NCI-H446 (cell line): ENCODE measurements at places on chromosomes 6 and 20.

DNA sequence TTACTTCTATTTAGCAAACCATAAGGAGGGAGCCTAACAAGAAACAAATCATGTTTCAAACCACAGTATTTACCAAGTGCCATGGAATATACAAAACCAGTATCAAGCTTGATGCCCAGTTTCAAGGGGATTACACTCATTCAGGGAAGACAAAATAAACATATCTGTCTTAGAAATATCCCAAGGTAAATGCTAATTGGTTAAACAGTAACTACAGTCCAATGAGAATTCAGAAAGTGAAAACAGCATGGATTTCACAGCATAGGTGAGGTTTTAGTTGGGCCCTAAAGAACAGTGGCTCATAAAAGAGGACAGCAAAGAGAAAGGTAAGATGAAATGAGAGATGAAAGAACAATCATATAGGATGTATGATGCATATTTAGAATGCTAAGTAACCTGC lies 110.3 kb downstream of the CHD6 start:
- no peak for DNase-seq

DNA sequence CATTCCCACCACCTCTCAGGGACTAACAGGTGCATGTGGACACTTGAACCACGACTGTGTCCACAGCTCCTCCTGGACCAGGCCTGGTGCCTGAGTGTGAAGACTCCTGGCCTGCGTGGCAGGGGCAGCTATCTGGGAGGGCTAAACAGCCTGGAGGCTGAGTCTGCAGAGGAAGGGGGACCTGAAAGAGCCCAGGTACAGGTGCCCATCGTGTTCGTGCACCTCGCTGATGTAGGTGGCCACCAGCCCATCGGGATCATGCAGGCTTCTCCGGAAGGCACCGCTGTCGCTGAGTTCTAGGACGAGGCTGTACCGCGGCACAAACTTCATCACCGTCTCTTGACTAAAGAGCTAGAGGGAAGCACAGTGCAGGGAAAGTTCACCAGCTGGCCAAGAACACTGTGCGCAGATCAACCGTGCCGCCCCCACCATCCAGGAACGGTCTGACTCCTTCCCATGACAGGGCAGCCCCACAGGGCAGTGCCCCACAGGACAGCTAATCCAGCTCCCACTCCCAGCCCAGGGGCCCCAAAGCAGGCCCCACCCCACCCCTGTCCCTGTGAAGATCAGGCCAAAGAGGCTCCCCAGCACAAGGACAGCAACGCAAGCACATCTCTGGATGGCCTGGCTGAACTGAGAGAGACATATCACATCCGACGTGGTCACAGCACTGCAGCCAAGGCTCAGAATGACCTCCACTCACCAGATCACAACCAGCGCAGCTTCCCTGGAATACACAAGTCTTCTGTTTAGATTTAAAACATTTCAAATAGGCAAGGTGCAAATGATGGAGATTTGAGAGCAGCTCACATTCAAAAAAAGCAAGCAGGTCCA lies 14.8 kb downstream of the CST7 start:
- DNase-seq = no peak

GRCh38 chr6:1923449-1923848 lies 313.7 kb downstream of the FOXC1 start:
- DNase-seq = no peak

DNA sequence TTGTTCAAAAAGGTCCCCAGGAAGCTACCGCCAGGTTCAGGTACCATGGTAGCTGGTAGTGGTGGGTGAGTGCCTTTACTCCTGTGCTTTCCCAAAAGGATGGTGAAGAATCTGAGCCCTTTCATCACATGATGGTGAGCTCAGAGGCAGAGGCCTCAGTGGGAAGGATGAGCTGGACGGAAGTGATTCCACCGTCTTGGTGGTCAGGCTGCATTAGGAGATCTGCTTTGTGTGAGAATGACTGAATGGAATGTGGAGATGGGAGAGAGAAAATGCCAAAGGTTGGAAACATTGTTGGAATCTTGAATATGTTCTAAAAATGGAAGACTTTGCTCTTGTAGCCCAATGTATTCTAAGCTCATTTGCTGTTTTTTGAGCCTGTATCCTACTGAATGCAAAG lies 108.1 kb upstream of the SCP2D1 start:
- DNase-seq = no peak

DNA sequence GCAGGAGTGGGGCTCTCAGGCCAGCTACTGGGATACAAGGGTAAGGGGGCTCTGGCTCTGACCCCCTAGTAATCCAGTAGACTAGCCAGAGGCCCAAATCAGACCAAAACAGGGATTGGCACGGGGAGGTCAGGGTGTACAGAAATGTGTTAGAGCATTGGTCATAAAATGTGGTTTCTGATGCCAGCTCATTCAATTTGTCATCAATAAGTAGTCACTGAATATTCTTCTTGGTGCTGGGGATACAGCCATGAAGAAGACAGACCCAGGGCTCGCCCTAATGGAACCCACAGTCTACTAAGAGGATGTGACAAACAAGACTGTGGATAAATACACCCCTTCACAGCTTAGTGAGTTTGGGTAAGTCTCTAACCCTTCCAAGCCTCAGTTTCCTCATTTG lies 11.1 kb downstream of the MAP1LC3A start:
- no peak for DNase-seq

GRCh38 chr20:14234666-14235295 lies 102.6 kb downstream of the FLRT3 start:
- no peak for DNase-seq

GRCh38 chr6:131937226-131937625 lies 13.9 kb downstream of the CCN2 start:
- no peak for DNase-seq

DNA sequence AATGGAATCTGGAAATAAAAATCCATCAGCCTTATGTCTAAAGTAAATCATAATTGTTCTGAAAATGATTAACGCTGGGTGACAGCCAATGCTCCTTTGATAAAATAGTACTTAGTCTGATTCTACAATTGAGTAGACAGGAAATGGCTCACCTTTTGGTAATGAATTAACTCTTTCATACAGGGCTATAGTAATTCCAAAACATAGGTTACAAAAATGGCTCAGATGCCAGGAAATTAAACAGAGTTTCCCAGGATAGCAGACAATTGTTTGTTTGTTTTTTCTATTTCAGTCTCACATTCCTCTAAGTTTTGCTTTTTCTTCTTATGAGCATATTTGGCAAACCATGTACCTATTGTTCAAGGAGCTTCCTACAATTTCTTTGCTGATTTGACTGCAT lies 257.2 kb upstream of the EPHA7 start:
- DNase-seq = no peak

DNA sequence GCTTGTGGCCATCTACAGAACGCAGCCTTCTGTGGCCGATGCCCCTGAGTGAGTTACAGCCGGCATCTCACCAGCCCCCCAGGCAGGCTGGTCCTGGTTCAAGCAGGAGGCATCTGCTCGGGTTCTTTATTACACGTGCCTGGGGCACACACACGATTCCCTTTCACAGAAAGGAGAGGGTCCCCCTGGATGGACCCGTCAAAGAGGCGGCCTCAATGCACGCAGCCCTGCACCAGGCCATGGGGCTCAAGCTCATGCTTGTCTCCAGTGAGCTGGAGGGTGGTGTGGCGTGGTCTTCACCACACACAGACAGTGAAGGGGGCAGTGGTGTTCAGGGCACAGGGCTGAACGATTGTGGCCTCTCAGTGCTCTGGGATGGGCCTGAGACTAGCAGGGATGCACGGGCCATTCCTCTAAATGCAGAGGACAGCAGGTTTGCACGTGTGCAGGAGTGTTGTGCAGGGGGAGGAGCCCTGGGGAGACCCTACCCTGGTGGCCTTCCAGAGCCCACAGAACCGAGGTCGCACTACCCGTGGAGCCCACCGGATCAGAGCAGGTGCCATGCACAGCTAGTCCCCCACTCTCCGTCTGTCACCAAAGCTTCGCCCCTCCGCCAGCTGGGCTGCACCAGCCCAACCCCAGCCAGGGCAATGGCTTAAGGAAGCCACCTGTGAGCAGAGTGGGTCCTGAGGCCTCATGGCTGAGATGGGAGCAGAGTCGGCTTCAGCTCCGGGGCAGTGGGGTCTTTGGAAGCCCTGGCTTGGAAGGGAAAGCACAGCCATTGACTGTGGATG lies 23.1 kb downstream of the FRMD1 start:
- no peak for DNase-seq

DNA sequence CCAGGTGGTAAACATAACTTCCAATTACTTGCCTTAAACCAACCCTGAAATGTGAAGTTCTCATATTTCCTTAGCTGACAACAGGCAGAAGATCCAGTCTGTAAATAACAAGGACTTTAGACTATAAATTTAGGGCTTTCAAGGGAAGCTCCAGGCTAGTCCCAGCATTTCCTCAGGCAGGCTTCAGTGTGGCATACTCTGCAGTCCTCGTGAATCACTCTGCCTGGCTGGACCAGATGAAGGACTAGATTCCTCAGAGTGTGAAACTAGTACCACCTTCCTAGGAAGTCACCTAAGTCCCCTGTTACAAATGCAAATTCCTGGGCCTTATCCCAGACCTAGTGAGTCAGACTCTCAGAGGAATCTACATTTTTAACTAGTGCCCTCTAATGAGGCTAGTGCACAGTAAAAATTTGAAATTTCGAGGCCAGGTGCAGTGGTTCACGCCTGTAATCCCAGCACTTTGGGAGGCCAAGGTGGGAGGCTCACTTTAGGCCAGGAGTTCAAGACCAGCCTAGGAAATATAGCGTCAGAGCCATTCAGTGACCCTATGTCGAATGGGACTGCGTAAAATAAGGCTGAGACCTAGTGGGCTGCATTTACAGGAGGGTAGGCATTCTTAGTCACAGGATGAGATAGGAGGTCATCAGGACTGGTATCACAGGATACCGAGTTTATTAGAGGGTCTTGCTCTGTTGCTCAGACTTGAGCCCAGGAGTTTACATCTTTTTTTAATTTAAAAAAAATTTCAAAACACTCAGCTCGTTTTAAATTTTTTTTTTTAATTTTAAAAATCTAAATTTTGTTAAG lies 279.6 kb upstream of the JARID2 start:
- DNase-seq = no peak

- DNase-seq = no peak
Measured at GRCh38 chr20:24632581-24632980, 163.2 kb downstream of the SYNDIG1 start.

DNA sequence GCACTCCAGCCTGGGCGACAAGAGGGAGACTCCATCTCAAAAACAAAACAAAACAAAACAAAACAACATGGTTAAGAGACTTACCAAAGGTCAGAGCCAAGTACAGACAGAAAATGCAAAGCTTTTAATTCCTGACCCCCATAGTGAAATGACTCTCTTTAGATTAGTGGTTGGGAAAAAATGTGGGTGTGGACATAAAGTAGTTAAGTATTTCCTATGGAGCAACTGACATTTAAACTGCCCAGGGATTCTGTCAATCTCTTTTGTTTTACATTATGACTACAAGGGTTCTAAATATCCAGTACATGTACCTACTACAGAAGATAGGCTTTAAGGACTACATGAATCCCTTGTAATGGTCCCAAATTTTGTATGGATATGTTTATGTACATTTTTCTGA lies 75.1 kb downstream of the IRAK1BP1 start:
- DNase-seq = no peak

GRCh38 chr20:46507760-46508407 lies 5.5 kb downstream of the ZNF334 start:
- no peak for DNase-seq

- DNase-seq = no peak
Measured at GRCh38 chr6:31903957-31904356, 2.1 kb upstream of the ZBTB12 start.

- DNase-seq = no peak
Measured at GRCh38 chr6:34381081-34381480, 11.4 kb downstream of the NUDT3 start.

DNA sequence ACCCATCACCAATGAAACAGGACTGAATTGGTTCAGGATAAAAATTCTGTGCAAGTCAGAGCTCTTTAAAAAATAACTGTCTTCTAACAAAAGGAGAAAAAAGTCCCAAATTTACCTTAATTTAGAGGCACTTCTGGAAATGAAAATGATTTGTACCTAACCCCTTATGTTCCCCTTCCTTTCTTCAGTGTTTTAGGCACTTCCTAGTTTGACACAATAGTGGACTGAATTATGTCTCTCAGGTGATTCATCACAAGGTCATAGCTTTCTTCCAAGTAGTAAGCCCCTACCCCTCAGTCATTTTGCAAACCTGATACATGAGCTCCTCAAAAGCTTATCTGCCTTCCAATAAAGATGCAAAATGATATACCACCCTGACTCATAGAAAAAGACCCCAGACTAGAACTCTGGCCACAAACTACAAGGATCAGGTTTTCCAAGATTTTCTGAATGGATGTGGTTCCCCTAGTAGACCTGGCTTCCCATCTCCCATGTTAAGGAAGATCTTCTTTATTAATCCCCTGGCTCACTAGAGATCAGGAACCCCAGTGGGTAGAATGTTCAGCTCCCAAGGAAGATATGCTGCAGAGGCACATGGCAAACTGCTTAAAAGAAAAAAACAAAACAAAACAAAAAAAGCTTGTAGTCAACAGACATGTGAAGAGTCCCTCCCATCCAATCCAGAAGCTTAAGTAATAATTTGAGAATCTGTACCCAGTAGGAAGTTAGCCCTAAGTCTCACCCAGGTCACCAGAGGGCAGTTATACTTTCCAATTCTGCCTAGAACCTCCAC lies 3.6 kb downstream of the PPP1R10 start:
- no peak for DNase-seq

DNA sequence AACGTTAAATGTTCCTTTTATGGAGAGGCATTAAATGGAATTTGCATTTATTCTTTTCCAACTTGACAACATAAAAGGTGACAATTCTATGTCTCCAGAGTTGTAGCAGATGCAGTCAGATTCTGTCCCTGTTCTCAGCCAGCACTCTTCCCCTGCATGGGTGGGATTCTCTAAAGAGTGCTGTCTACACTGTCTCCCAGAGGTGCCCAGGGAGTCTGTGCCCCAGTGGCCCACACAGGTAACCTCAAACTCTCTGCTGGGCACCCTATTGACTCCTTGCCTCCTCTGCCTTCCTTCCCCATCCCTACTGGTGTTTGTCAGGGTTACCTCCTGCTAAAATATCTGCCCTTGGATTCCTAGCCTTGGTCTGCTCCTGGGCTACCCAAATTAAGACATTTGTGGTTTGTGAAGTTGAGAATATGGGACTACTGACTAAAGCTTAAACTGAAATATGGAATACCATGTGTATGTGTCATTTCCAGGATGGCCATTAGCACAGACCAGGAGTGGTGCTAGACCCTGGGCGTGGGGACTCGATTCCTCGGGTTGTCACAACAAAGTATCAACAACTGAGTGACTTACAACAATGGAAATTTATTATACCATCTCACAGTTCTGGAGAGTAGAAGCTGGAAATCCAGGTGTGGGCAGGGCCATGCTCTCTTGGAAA lies 284.7 kb downstream of the CDH26 start:
- no peak for DNase-seq

GRCh38 chr20:7665376-7665775 lies 274.9 kb downstream of the HAO1 start:
- no peak for DNase-seq

GRCh38 chr6:5442916-5443315 lies 181.6 kb downstream of the FARS2 start:
- DNase-seq = no peak

GRCh38 chr6:94269256-94269655 lies 849.9 kb upstream of the EPHA7 start:
- DNase-seq = no peak

- no peak for DNase-seq
Measured at GRCh38 chr6:150333585-150333941, 35.2 kb upstream of the IYD start.

GRCh38 chr6:73731285-73731684 lies 35.3 kb downstream of the CD109 start:
- no peak for DNase-seq
